ENCODE measurements at places on chromosomes 13 and 19.
A peak's percentile ranks its signal among the peaks of the same experiment; 100 is the strongest.

- DNase-seq, result no peak
Observed at GRCh38 chr13:84651288-84651687, 769.0 kb upstream of the SLITRK1 start.

- DNase-seq, result no peak
Observed at GRCh38 chr13:108437496-108437895, 168.0 kb downstream of the TNFSF13B start.

GRCh38 chr19:16714702-16715287 lies 4.9 kb upstream of the NWD1 start:
- peak; percentile 10 for DNase-seq

GRCh38 chr19:57719424-57719823 lies 8.0 kb downstream of the ZNF671 start:
- no peak for DNase-seq

GRCh38 chr13:100478107-100478809 lies 110.3 kb downstream of the GGACT start:
- DNase-seq, result no peak

DNA sequence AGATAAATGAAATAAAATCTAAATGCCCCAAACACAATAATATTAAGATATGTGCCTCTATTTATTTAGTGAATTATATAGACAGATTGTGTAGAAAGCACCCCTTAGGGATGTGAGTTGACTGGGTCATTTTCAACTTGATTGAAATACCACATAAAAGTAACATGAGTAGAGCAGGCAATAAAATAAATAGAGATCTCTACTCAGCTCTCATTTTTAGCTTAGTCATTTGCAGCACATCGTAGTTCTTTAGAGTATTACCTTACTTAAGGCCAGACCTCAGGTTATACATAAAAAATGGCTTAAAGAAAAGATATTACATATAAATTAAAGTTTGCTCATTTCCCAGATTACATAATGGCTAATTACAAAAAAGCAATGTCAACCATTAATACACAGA lies 1525.6 kb upstream of the PRR20A start:
- DNase-seq, result no peak

DNA sequence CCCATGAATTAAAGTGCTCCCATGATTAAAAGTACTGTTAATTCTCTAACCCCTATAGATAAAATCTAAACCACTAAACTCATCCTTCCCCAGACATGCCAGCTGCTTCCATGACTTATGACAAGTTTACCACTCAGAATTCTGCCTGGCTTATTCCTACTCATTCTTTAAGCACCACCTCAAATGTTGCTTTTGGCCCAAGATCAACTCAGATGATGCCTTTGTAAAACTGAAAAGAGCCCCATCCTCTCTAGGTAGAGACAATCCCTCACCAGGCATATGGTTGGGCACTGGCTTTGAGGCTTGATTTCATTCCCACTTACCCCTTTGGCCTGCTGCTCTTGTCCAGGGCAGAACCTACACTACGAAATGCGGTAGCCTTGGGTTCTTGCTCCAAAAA lies 250.0 kb downstream of the DNAJC15 start:
- DNase-seq, result no peak

DNA sequence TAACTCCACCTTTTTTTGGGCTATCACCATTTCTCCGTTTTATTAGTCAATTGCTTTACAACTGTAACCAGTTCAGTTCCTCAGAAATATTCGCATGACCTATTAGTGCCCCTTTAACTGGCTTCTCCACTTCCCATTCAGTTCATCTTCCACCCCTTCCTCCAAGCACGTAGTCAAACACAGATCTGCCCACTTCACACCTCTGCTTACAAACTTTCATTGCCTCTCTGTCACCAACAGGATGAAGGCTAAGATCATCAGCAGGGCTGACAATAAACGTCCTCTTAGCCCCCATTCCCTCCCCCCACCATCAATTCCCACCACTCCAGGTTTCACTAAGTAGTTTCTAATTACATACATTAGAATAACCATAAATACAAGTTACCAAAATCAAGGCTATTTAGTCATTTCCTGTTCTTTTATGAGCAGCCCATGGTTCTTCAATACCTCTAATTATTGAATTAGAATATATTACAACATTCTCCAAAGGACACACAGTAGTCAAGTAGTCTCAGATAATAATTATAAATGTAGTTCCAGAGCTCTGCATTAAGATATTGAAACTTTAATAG lies 95.7 kb downstream of the SPRY2 start:
- no peak for DNase-seq

GRCh38 chr19:29787281-29787680 lies 24.5 kb upstream of the CCNE1 start:
- DNase-seq, result no peak

DNA sequence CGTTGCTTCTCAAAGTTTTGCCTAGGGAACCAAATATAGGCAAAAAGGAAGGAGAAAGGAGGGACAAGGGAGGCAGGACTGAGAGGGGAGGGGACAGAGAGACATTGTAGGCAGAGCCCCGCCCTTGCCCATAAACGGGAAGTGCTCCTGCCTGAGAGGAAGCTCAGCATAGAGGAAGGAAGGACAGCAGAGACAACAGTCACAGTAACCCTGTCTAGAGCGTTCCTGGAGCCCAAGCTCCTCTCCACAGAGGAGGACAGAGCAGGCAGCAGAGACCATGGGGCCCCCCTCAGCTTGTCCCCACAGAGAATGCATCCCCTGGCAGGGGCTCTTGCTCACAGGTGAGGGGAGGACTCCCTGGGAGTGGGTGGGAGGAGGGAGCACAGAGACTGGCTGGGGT lies at the start of gene CEACAM21:
TSS of gene CEACAM21 (plus strand) at position 169 of the 400 bp plus-strand sequence. CDS start at position 278, 109 bp downstream.
- DNase-seq, result no peak

DNA sequence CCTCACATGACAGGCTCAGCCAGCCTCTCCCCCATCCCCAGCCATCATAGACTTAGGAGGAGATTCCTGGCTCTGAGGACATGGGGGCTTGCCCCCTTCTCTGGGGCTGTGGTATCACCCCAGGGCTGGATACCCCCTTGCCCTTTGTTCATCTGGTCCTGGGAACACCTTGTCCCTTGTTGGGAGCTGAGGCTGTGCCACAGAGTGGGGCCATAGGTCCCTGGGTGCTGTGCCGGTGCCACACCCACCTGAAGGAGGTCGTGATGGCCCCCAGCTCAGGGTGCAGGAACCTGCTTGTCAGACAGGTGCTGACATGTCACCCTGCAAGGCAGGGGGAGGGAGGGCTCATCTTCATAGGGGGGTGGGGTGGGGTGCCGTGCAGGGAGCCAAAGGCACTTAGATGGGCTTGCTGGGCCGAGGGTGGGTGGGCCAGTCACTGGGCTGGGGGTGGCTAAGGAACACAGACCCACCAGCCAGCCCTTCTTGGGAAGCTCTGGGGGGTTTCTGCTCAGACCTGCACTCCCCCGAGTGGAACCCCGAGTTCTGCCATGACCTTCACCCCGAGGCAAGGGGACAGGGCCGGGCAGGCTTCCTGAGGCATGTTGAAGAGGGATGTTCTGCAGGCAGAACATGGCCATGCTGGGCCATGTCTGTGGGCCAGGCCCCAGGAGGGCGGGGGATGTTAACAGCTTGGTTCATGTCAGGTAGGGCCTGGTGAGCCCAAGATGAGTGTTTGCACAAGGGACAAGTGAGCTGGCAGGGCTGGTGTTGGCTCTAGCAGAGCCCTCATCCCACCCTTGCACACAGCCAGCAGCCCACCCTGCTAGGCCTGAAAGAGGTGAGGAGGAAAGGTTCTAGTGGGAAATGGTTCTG lies 28.0 kb downstream of the TSSK6 start:
- no peak for DNase-seq

- DNase-seq, result no peak
Observed at GRCh38 chr13:46383383-46383782, 3.7 kb downstream of the RUBCNL start.

- DNase-seq, result no peak
Observed at GRCh38 chr13:110949628-110950027, 34.8 kb upstream of the ANKRD10 start.

DNA sequence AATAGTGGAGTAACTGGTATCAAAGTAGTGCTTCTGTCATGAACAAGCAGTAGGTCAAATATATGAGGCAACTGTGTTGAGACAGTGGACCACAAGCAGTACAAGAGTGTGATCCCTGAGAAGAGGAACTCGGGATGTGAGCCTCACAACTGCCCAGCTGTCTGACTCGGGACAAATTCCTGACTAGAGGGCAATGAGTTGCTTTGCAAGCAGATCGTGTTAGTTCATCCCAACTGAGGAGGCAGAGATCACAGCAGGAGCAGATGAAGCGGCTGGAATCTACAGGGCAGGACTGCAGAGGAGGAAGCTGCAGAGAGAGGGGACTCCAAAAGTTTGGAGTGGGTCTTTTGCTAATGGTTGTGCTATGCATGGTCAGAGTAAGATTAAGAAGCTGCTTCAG lies 741.1 kb downstream of the DIAPH3 start:
- no peak for DNase-seq

GRCh38 chr13:114319441-114319913 lies 5.2 kb downstream of the CHAMP1 start:
- DNase-seq, result no peak

DNA sequence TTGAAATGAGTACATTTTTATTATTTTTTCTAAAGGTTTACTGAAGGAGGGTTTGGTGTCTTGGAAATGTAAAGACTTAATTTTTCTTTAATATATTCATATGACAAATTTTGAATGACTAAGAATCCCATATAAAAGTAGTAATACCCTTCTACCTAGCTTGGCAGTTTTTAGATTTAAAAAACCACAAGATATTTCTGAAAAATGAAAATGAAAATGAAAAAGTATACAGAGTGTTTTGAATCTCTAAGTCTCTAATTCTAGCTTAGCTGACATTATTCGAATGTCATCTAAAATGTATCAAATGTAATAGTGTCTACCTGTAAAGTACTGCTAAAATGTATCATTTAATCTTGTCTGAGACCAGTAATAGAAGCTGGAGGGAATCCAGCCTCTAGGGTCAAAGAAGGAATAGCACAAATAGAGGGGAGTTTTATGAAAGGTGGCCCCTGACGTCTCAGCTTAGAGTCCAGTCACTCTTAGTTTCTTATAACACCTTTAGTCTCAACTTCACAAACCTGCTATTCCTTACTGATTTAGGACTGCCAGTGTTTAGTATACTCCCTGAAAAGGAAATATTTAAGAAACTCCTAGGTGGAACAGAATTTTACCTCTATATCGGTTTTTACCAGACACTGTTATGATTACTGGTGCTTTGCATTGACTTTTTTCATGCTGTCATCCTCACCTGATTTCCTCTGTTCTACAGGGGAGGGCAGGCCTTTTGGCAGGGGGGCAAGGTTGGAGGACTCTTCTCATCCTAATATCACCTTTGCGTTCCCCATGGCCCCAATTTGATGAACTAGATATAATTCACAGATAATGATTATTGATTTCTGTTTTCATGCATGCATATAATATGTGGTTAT lies 16.2 kb upstream of the MIR17HG start:
- DNase-seq, result no peak

DNA sequence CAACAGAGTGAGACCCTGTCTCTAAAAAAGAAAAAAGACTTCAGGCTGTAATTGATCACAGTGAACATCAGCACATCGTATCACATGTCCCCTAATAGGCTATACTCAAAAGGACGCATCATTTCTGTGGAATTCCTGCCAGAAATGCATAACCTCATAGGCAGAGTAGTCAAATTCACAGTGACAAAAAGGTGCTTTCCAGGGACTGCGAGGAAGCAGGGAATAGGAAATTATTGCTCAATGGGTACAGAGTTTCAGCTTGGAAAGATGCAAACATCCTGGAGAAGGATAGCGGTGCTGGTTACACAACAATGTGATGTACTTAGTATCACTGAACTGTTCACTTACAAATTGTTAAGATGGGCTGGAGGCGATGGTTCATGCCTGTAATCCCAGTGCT lies 41.1 kb upstream of the MRI1 start:
- no peak for DNase-seq

- no peak for DNase-seq
Observed at GRCh38 chr19:17052439-17052838, 22.8 kb downstream of the HAUS8 start.

DNA sequence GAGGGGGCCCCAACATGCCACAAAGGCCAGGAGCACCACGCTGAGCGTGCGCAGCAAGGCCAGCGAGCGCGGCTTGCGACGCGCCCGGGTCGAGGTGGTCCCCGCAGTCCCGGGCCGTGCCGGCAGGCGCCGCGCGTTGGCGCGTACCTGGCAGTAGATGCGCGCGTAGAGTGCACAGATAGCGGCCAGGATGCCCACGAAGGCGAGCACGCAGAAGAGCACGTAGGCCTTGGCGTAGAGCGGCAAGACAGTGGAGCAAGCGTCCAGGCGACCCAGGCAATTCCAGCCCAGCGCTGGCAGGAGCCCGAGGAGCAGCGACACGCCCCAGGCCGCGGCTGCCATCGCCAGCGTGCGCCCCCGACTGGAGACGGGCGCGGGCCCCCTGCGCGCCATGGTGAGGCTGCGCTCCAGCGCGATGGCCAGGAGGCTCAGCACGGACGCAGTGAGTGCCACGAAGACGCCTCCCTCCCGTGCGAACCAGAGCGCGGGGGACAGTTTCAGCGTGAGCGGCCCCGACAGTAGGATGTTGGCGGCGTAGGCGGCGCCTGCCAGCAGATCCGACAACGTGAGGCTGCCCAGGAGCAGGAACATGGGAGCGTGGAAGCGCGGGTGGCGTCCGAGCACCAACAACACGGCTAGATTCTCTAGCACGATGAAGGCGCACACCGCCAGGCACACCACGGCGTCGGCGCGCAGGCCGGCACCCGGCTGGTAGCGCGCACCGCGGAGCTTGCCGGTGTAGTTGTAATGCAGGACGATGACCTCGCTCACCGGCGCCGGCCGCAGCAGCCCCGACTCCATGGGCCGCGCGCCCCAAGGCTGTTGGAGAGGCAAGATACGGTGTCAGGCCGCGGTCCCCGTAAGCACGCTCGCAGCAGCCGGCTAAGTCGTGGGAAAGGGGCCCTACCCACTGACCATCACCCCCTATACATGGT lies 2.8 kb downstream of the S1PR5 start:
- no peak for DNase-seq

DNA sequence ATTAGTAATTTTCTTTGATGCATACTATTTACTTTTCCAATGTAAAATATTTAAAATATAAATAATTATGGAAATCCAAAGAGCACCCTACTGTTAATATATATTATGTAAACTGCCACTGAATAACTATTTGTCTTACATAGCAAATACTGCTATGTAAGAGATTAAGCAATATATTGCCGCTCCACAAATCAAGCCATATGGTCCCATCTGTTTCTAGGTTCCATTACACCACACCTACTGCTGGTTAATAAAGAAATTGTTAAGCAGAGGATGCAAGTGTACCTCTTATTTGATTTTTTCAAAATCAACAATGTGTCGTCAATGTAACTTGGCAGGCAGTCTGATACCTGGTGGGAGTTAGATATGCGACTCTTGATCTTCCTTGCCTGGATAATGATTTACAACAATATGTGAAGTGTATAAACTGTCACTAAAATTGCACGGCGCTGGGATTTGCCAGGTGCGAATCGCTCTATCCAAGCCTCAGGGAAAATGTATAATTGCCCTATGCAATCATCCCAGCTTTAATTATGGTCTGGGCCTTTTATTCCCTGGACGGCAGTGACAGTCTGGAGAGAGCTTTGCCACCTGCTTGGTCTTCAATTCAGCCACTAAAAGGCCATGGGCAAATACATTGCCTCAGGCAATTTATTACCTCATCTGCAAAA lies 16.0 kb downstream of the SMAD9 start:
- DNase-seq, result no peak

GRCh38 chr19:12052091-12052496 lies 667 bp downstream of the ZNF878 start:
- no peak for DNase-seq

- no peak for DNase-seq
Observed at GRCh38 chr13:19658831-19659230, 25.4 kb downstream of the MPHOSPH8 start.

GRCh38 chr13:57631596-57632275 lies at the start of gene PCDH17:
TSS of gene PCDH17 (plus strand) at chr13:57631744. CDS start at chr13:57632547, 803 bp downstream.
- no peak for DNase-seq

- DNase-seq, result no peak
Observed at GRCh38 chr19:15197942-15198341, 2.9 kb downstream of the NOTCH3 start.
